ENCODE measurements at places on chromosomes 6 and 20.

DNA sequence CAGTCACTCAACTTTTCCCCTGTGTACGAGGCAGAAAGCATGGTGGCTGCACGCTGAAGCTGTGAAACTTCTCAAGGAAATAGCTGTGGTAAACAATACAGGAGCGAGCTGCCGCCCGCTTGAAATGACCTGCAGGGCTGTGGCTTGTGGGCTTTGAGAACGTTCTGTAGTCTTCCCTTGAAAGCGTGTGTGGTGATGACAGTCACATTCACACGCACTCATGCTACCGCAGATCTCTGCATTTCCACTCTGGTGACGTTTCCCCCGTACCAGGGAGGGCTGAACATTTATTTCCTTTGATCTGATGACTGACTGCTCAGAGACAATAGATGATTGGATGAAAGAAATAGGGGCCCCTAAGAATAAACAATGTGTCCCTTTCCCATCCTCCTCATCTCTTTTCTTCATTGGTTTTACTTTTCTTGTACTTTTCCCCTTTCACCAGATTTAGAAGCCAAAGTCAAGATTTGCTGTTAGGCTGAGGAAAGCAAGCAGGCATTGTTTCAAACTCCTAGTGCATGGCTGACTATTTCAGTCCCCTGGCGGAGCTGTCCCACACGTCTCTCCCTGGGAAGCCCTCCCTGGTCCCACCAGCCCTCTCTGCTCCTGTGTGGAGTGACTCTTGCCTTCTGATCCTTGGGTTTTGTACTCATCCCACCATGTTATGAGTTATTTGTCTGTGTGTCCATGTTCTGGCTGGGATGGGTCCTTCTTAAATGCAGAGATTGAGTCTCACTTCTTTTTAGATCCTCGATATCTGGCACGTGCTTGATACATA lies 3.9 kb downstream of the SYTL3 start:
- DNase-seq, result peak; percentile 98

DNA sequence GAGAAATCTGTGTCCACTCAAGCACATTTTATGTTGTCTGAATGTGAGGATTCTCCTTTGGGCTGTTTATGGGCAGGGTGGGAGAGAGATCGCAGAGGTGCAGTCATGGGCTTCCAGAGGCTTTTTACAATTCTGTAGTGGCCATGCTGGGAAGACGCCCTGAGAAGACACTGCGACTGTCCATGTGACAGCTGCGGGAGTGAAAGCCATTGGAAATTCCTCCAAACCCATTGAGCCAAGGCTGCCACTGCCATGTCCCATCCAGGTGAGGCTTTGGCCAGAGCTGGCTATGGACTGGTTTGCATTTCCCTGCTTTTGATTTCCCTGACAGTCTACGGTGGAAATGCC lies 216.9 kb upstream of the ECI2 start:
- DNase-seq, result no peak

GRCh38 chr6:15588971-15589634 lies 73.7 kb downstream of the DTNBP1 start:
- DNase-seq, result peak; percentile 45

- no peak for DNase-seq
Observed at GRCh38 chr6:106112433-106112832, 26.3 kb downstream of the PRDM1 start.

- no peak for DNase-seq
Observed at GRCh38 chr6:6883011-6883410, 224.8 kb upstream of the RREB1 start.

GRCh38 chr6:36245572-36246061 lies 24.2 kb upstream of the PNPLA1 start:
- DNase-seq, result no peak

DNA sequence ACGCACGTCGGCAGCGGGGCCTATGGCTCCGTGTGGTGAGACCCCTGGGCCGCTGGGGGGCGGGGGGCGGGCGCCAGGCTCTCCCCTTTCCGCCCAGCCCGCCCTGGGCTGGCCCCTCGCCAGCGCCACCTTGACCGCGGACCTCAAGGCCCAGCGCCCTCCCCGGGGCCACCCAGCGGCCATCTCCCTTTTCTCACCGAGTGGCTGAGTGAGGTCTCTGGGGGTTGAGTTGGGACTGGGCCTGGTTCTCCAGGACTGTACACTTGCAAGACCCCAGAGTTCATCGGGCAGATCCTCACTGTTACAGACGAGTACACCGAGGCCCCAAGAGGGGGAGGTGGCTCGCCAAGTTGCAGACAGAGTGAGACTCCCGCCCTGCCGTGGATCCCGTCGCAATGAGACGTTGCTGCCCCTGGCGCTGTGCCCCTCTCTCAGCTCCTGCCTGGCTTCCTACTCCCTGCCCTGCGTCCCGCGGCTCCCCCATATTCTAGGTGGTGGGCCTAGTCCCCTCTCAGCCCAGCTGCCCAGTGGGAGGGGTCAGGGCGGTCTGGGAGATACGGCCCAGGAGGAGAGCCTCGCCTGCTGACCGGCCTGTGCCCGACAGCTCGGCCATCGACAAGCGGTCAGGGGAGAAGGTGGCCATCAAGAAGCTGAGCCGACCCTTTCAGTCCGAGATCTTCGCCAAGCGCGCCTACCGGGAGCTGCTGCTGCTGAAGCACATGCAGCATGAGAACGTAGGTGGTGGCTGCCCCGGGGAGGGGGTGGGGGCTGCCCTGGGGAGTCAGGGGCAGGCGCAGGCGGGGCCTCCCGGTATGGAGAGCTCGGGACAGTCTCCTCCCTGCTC lies 576 bp downstream of the MAPK13 start:
- peak; percentile 76 for DNase-seq

DNA sequence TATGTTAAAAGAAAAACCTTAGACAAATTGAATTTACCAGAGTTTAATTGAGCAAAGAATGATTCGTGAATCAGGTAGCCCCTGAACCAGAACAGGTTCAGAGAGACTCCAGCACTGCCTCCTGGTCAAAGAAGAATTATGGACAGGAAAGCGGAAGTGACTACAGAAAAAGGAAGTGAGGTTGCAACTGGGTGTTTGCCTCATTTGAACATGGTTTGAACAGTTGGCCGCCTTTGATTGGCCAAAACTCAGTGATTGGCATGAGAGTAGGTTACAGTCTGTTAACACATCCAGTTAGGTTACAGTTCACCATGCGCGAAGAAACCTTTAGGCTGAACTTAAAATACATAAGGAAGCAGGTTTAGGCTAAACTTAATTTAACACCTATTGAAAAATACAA lies 248.8 kb downstream of the TFAP2A start:
- no peak for DNase-seq

DNA sequence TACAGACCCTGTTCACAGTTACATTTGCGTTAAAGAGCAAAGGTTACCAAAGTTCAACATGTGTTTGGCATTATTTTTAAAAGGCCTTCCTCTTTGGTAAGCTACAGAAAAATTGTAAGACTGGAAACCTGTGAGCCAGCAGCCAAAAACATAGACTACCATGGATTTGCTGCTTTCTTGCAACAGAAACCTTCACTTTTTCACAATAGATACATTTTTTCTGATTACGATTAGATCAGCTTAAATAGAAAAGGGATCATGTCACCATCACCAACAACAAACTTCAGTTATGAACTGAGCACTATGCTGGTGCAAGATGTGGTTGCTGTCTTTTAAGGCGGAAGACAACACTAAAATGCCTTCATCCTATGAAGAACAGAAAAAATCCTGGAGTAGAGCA lies 112.3 kb upstream of the MARCKS start:
- DNase-seq, result no peak

DNA sequence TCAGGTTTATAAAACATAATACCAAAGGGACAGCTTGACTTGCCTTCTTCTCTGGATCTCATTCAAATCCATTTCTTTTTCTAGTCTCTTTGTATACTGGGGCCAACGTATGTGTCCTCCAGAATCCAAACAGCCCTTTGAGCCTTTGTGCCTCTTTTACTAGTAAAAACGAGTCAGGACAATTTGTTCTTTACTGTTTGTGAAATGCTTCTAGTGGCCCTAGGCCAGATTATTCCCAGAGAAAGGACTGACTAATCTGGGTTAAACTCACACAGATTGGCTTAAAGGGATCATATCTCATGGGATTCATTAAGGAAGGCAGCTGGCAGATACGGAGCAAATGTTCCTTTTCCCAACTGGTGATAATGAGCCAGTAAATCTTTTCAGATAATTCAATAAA lies 32.1 kb upstream of the MANEA start:
- DNase-seq, result no peak

GRCh38 chr6:135002229-135002844 lies 52.3 kb downstream of the HBS1L start:
- DNase-seq, result no peak

- no peak for DNase-seq
Observed at GRCh38 chr6:137746264-137746663, 120.8 kb upstream of the TNFAIP3 start.

DNA sequence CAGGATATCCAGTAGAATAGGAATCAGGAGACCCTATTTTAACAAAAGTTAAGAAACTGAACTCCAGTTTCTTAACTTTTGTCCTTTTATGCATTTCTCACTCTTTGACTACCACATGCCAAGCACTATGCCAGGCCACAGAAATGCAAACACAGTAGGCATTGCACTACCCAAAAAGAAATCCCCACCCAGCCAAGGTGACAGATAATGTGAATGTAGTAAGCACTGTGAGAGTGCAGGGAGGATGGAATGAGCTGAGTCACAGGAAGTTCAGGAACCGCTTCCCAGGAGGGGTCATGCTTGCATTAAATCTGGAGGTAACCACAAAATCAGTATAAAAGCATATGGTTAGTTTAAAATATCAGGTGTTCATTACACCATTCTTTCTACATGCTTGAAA lies 20.1 kb upstream of the FAM83C start:
- DNase-seq, result peak; percentile 51

- no peak for DNase-seq
Observed at GRCh38 chr6:7656355-7656754, 66.4 kb downstream of the SNRNP48 start.

GRCh38 chr6:15331629-15332251 lies 85.9 kb downstream of the JARID2 start:
- DNase-seq, result no peak

GRCh38 chr20:37276494-37277252 lies 12.8 kb upstream of the MANBAL start:
- DNase-seq, result no peak

- peak; percentile 72 for DNase-seq
Observed at GRCh38 chr6:119077643-119078375, 655 bp downstream of the FAM184A start.

- DNase-seq, result peak; percentile 54
Observed at GRCh38 chr6:125906158-125906998, 50.2 kb upstream of the HINT3 start.

GRCh38 chr6:45864651-45865050 lies 151.0 kb downstream of the CLIC5 start:
- DNase-seq, result no peak

GRCh38 chr6:159431750-159432149 lies 261.3 kb downstream of the SOD2 start:
- DNase-seq, result no peak

GRCh38 chr6:103000688-103001087 lies 1607.2 kb downstream of the GRIK2 start:
- DNase-seq, result no peak

- DNase-seq, result no peak
Observed at GRCh38 chr6:154297721-154298120, 58.9 kb downstream of the IPCEF1 start.

- peak; percentile 74 for DNase-seq
Observed at GRCh38 chr6:16712255-16712930, 48.9 kb downstream of the ATXN1 start.

Data from activated CD8-positive, alpha-beta memory T cell treated with anti-CD3 and anti-CD28 coated beads, Interleukin-2, amount 10 ng/mL, durations not matched to agents 7 days and 5 days (primary cell).